GM20000 (cell line): ENCODE measurements at places on chromosomes 7 and 10.

DNA sequence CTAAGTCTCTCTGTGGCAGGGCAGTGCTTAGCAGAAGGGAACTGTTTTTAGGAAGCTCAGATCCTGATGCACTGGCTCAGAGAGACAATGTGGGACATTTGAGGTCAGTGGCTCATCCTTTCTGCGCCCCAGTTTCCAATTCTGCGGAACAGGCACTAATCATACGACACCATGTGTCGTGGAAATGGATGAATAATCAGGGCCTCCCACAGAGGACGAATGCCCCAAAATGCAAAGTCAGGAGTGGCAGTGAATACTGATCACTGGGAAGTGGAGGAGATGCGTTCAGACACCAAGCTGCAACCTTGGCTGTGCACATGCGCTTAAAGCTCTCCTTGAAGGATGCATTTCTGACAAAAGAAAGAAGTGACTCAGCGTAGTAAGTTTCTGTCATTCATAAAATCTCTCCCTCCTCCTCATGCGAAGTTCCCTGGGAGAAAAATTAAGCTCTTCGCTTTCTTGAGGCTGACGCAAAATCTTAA lies 21.9 kb upstream of the ECHDC3 start:
- no peak for DNase-seq

GRCh38 chr10:127619546-127620325 lies 70.6 kb downstream of the NPS start:
- no peak for DNase-seq

DNA sequence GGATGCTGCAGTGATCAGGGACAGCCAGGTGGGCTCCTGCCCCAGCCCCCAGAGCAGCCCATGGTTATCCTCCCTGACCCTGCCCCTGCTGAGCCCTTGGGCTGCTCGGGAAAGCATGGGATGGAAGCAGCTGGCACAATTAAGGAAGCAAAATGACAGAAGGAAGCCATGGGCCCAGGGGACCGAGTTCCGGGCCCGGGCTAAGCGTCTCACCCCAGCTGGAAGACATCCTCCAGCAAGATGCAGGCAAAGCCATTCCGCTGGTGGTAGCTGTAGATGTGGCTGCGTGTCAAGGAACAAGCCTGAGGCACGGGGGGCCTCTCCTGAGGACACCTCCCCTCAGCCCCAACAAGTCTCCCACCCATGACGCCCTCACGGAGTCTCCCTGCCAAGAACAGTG lies 1.1 kb downstream of the ATG9B start:
- no peak for DNase-seq

- no peak for DNase-seq
Measured at GRCh38 chr10:77080361-77081027, 557.1 kb downstream of the KCNMA1 start.
